Esophagus muscularis mucosa (tissue), 4 donors: ENCODE measurements at places on chromosomes 16 and 17. TPM values are rescaled to one million over a fixed set of nuclear protein-coding genes. Genes with fewer than 3 reads are reported as not detected.

The TBC1D3 gene
- not detected for total RNA-seq

The PIRT gene
- total RNA-seq, result 0.42 TPM

The C1QL1 gene
- total RNA-seq, result 3.7 TPM

- no peak for DNase-seq
- H3K27ac ChIP-seq, result no peak within 1 kb of the TSS
- H3K4me3 ChIP-seq, result peak within 1 kb of the TSS; percentile 61
- peaks cover 17% of the 10 kb centered on the region for H3K4me1 ChIP-seq
Measured at GRCh38 chr16:31527734-31528274, at the start of gene AHSP. TSS of gene AHSP (plus strand) at chr16:31527900. CDS start at chr16:31528140, 240 bp downstream.

- no peaks in the 10 kb centered on the region for H3K4me1 ChIP-seq
- H3K27ac ChIP-seq, result no peak overlapping the region
- H3K4me3 ChIP-seq, result no peak overlapping the region
- DNase-seq, result no peak
- H3K27me3 ChIP-seq, result no peaks in the 10 kb centered on the region
- H3K36me3 ChIP-seq, result peaks cover 6% of the 10 kb centered on the region
Measured at GRCh38 chr16:3592559-3592958, 15.4 kb upstream of the NLRC3 start.

DNA sequence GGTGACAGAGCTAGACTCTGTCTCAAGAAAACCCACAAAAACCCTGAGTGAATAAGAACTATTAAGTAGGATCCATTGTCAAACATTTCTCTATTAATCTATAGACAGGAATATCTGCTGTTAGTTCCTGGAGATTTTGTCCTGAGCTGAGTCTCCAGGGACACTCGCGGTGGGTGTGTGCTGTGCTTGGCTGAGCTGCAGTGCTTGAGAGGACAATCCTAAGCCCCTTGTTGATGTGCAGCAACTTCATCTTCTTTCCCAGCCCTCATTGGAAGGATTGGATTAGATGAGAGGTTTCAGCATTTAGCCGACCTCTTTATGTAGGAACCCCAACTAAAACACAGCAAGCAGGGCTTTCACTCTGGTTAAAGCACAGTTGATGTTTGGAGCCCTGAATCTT is 33.3 kb downstream of the NDEL1 start:
- H3K4me3 ChIP-seq, result no peak overlapping the region
- H3K4me1 ChIP-seq, result peaks cover 57% of the 10 kb centered on the region
- no peak overlapping the region for H3K27ac ChIP-seq
- peaks cover 77% of the 10 kb centered on the region for H3K36me3 ChIP-seq
- no peaks in the 10 kb centered on the region for H3K27me3 ChIP-seq

- H3K36me3 ChIP-seq, result peaks cover 27% of the 10 kb centered on the region
- H3K27ac ChIP-seq, result peak overlapping the region; percentile 8
- DNase-seq, result no peak
- H3K4me1 ChIP-seq, result peaks cover 27% of the 10 kb centered on the region
- no peak overlapping the region for H3K4me3 ChIP-seq
Measured at GRCh38 chr16:72947379-72948237, 100.3 kb downstream of the ZFHX3 start.

- no peaks in the 10 kb centered on the region for H3K27me3 ChIP-seq
- H3K4me1 ChIP-seq, result peaks cover 21% of the 10 kb centered on the region
- no peak overlapping the region for H3K4me3 ChIP-seq
Measured at GRCh38 chr17:39144416-39144840, 7.0 kb downstream of the PLXDC1 start.

DNA sequence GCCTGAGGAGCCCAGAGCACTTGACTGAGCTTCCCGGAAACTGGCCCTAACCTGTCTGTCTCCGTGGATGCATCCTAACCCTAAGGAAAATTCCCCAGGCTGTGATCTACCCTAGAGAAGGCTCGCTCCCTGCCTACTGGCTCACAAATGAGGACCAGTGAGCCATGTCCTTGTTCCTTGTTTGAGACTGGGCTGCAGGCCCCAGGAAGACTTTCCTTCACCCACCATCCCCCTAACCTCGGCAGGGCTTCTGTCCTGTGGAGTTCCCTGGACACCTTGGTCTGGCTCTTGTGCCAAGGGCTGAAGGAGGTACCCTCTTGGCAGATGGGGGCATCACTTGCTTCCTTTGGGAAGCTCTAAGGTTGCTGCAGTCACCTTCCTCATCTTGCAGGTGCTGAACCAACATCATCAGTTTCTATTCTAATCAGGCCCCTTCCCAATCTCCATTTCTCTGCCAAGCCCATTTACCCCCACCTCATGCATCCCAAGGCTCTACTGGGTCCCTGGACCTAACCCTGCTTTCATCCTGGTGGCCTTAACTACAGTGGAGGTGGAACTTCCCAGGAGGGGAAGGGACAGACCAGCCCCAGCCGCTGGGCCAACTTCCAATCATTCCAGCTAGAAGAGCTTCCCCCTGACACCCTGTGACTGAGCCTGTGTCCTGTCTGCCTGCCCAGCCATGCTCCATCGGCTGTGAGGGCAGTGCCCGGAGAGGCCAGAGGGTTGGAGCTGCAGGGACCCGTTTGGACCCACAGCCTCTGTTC is 12.4 kb downstream of the RNF40 start:
- H3K27ac ChIP-seq, result peak overlapping the region; percentile 82
- DNase-seq, result no peak
- H3K36me3 ChIP-seq, result peaks cover 50% of the 10 kb centered on the region
- H3K4me1 ChIP-seq, result peaks cover 46% of the 10 kb centered on the region
- H3K4me3 ChIP-seq, result peak overlapping the region; percentile 72
- H3K27me3 ChIP-seq, result no peaks in the 10 kb centered on the region

GRCh38 chr17:6521586-6521985 is 34.8 kb downstream of the PITPNM3 start:
- no peak for DNase-seq
- H3K27me3 ChIP-seq, result no peaks in the 10 kb centered on the region
- H3K27ac ChIP-seq, result peak overlapping the region; percentile 72
- H3K4me3 ChIP-seq, result no peak overlapping the region
- H3K36me3 ChIP-seq, result no peaks in the 10 kb centered on the region
- peaks cover 9% of the 10 kb centered on the region for H3K4me1 ChIP-seq

The EXOC3L1 gene
- total RNA-seq, result 4.0 TPM

- peak overlapping the region; percentile 54 for H3K4me3 ChIP-seq
- peaks cover 40% of the 10 kb centered on the region for H3K4me1 ChIP-seq
- H3K36me3 ChIP-seq, result no peaks in the 10 kb centered on the region
Measured at GRCh38 chr17:79609673-79610645, 892 bp downstream of the RBFOX3 start.

DNA sequence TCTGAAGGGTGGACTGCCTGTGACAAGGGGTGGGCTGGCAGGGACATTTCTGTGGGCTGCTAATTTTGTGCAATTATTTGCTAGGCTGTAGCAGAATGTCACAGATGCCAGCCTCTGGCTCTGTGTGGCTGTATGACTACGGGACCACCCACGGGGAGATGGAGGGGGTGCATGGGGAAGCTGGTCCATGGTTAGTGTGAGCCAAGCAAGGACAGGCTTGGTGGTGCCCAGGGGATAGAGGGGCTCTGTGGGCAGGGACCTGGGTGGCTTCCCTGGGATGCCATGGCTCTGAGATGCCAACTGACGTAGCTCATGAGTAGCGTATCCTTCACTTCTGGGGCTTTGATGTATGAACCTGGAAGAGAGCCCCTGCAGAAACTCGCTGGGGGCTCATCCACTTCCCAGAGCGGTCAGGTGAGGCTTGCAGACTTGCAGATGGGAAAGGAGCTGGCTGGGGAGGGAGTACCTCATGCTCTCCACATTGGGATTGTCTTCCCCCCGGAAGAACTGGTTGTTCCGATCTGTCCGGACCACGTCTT is 87.2 kb downstream of the TBC1D16 start:
- H3K36me3 ChIP-seq, result peaks cover 68% of the 10 kb centered on the region
- H3K4me3 ChIP-seq, result no peak overlapping the region
- peaks cover 15% of the 10 kb centered on the region for H3K4me1 ChIP-seq
- no peak overlapping the region for H3K27ac ChIP-seq
- no peaks in the 10 kb centered on the region for H3K27me3 ChIP-seq

- H3K4me3 ChIP-seq, result no peak overlapping the region
- no peak overlapping the region for H3K27ac ChIP-seq
- H3K36me3 ChIP-seq, result peaks cover 43% of the 10 kb centered on the region
- no peak for DNase-seq
Measured at GRCh38 chr16:58009856-58010416, 8.7 kb downstream of the USB1 start.
